ENCODE measurements at places on chromosomes 6 and 20.

DNA sequence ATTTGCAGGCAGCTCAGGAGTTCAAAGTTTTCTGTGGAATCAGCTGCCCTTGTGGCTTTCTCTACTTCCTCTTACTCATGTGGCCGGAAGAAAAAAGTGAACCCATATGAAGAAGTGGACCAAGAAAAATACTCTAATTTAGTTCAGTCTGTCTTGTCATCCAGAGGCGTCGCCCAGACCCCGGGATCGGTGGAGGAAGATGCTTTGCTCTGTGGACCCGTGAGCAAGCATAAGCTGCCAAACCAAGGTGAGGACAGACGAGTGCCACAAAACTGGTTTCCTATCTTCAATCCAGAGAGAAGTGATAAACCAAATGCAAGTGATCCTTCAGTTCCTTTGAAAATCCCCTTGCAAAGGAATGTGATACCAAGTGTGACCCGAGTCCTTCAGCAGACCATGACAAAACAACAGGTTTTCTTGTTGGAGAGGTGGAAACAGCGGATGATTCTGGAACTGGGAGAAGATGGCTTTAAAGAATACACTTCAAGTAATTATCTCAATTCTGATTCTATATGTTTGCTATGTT lies 1.1 kb downstream of the MGME1 start:
- DNase-seq = peak; percentile 58

DNA sequence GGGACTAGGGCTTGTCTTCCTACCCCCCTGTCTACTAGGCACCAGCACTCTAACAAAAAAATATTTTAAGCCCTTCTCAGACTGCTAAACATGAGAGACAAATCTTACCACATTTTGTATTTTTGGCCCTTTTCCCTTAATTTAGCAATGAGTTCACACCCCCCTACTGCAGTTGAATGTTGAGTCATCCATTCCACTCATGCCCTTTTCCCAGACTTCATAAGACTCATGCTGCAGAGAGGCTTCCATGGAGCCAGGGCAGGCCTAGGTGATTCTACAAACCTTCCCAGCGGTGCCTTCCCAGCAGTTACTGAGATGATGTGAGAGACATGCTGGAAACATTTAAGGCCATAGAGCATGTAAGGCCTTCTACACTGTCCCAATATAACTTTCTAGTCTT lies 53.9 kb downstream of the PXDC1 start:
- DNase-seq = no peak

- DNase-seq = no peak
Measured at GRCh38 chr6:87932361-87932760, 115.3 kb upstream of the SPACA1 start.

GRCh38 chr6:131784561-131784960 lies 23.3 kb upstream of the ENPP1 start:
- no peak for DNase-seq

- no peak for DNase-seq
Measured at GRCh38 chr6:37866590-37867507, 47.3 kb downstream of the ZFAND3 start.

GRCh38 chr6:137512757-137513605 lies 18.8 kb upstream of the OLIG3 start:
- DNase-seq = no peak

DNA sequence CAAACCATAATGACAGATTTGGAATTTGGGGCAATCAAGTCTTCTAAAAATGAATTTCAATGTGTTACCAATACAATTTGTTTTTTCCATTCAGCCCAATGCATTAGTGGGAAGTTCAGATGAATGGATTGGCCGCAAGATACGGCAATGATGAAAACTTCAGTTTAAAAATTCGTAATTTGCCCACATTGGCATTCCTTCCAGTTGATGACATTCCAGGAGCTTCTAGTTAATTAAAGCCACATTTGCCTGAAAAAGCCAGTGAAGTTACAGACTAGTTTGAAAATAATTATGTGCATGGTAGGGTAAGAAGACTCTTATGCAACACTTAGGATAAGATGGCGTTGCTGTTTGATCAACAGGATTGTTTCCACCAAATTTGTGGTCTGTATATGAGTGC lies 46.2 kb downstream of the NHLRC1 start:
- DNase-seq = no peak

DNA sequence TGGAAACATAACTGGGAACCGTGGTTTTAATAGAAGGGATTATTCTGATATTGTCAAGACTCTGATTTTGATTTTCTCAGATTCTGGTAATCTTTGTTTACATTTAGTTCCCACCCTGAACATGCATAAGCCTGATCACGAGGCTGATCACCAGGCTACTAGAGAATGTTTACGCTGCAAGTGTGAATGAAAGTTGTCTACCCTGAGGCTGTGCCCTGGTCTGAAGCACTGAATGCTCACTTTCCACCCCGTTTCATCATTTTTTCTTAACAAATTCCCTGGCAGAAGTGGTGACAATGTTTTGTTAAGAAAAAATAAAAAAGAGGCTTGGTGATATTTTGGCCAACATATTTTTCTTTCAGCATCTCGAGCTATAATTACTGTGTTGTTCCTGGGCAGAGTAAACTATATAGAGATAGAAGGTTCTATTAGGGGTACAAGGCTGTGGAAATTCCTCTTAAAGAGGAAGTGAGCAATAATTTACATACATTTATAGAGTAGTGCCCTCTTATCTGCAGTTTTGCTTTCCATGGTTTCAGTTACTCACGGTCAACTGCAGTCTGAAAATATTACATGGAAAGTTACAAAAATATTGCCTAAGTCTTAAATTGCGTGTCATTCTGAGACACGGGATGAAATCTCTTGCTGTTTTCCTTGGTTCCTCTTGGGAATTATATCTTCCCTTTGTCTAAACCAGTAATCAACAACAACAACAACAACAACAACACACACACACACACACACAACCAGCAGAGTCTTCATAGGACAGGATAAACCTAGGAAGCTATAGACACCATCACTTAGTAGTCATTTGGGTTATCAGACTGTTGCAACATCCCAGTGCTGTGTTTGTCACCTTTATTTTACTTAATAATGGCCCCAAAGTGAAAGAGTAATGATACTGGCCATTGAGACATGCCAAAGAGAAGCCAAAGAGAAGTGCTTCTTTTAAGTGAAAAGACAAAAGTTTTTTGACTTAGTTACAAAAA lies 566.6 kb upstream of the CITED2 start:
- no peak for DNase-seq

Data from psoas muscle (tissue), 8 donors.